ENCODE measurements at places on chromosomes 2 and 18.

- DNase-seq, result no peak
Measured at GRCh38 chr2:191580581-191580980, 97.4 kb upstream of the NABP1 start.

DNA sequence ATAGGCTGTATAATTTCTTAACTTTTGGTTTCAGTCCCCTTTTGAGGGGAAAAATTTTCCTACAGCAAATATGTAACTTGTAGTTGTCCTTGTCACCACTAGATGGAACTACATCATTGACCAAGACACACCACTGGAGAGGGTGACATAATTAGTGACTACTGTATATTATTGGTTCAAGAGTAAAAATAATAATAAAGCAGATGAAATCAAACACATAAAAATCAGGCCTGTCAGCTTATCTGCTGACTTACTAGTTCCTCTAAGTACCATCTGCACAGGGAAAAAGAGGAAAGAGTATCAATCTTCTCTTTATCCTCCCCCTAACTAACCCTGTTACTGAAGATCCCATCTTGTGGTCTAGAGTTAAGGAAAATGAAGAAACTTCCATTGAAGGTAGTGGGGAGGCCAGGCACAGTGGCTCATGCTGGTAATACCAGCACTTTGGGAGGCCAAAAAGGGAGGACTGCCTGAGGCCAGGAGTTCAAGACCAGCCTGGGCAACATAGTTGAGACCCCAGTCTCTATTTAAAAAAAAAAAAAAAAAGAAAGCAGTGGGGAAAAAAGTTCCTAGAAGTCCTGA lies 29.6 kb upstream of the ENOSF1 start:
- no peak for DNase-seq

- DNase-seq, result no peak
Measured at GRCh38 chr18:22567794-22568193, 150.1 kb upstream of the CTAGE1 start.

- no peak for DNase-seq
Measured at GRCh38 chr2:3139906-3140305, 237.7 kb downstream of the EIPR1 start.

DNA sequence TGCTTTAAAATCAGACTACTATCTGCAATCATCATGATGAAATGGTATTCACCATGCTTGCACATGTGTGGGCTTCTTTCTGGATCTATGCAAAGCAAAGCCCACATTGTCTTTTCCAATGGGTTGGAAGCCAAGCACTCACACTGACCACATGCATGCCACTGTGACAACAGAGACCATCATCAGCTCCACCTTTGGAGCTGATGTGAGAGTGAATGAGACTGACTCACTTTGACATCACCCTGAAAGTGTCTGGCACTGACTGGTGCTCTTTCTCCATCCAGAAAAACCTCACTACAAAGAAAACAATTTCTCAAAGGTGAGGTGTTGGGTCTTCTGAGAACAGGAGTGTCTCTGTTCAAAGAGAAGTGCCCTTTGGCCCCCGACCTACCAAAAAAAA lies 4.7 kb downstream of the MYO5B start:
- no peak for DNase-seq

DNA sequence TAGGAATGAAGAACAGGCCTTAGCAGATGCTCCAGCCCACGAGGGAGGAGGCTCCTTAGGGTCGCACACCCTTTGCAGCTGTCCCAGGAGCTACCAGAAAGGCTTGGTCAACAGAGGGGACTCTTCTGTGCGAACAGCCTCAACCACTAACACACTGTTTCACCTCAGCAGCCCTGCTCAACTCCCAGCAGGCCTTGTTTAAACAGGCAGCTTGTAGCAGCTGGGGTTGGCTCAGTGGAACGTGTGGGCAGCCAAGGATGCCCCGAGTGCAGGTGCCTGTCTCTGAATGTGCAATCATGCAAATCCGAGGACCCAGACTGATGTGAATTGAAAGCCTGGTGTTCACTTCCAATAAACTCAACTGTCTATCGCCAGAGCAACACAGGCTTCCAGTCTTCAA lies 88.7 kb upstream of the CXCR4 start:
- no peak for DNase-seq

DNA sequence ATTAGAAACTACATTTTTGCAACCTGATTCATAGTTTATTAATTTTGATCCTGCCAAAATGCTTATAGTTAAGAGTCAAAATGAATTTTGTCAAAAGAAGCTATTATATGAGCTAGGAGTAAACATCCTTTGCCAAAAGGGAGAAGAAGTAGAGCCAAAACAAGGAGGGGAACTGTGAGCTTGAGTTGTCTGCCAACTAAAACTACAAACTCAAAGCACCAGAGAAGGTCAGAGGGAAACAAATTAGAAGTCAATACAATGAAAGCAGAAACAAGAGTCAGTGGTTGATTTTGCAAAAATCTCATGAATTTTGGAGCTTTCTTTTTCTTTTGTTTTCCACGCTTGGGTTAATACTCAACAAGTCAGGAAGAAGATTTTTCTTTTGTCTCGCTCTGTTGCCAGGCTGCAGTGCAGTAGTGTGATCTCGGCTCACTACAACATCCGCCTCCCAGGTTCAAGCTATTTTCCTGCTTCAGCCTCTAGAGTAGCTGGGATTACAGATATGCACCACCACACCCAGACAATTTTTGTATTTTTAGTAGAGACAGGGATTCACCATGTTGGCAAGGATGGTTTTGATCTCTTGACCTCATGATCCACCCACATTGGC lies 508.5 kb downstream of the RIT2 start:
- no peak for DNase-seq

DNA sequence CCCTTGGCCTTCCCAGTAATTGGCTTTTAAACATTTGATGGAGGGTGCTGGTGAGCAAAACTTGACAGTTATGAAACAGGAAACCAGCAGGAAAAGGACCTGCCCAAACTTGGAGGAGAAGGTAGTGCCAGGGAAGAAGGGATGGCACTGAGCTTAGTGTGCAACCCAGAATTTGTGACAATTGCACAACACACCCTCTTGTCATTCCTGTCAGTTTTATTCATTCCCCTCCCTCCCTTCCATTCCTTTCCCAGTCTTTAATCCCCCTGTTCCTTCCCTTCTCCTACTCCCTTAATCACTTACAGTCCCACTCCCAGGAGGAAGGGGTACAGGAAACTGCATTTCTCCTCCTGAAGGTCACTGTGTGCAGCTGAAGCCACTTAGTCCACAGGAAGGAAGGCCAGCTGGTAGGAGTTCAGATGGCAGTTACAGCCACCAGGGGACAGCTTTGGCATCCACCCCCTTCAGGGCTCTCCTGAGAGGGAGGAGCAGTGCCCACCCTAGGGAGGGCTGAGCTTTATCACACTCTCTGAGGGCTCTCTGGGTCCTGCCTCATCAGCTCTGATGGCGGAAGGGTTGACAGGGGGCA lies 24.0 kb upstream of the SIGLEC15 start:
- no peak for DNase-seq

DNA sequence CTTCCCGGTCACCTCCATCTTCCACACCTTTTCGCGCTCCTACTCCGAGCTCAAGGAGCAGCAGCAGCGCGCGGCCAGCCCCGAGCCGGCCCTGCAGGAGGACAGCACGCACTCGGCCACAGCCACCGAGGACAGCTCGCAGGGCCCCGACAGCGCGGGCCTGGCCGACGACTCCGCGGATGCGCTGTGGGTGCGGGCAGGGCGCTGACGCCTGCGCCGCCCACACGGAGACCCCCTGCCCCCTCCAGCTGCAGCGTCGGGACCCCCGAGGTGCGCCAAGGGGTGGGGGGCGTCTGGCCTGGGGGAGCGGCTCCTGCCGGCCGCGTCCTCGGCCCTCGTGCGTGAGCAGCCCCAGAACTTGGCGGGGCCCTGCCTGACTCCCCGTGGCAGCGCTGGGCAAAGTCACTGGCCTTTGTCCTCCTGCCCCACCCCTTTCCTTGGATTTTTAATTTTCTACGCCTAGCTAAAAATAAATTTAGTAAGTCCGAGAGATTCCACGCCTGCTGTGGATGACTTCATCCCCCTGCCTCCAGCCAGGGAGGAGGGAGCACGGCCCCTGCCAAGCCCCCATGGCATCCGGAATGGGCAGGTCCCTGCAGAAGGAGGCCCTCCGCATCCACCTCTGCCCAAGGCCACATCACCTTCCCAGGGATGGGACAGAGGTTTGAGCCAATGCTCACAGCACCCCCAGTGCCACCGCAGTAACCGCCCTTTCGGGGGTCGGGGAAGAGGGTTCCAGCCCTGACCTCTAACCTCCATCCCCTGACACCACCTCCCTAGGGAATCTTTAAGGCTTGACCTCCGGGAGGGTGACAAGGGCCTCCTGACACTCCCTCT lies 51.6 kb downstream of the SLC66A2 start:
- DNase-seq, result no peak

DNA sequence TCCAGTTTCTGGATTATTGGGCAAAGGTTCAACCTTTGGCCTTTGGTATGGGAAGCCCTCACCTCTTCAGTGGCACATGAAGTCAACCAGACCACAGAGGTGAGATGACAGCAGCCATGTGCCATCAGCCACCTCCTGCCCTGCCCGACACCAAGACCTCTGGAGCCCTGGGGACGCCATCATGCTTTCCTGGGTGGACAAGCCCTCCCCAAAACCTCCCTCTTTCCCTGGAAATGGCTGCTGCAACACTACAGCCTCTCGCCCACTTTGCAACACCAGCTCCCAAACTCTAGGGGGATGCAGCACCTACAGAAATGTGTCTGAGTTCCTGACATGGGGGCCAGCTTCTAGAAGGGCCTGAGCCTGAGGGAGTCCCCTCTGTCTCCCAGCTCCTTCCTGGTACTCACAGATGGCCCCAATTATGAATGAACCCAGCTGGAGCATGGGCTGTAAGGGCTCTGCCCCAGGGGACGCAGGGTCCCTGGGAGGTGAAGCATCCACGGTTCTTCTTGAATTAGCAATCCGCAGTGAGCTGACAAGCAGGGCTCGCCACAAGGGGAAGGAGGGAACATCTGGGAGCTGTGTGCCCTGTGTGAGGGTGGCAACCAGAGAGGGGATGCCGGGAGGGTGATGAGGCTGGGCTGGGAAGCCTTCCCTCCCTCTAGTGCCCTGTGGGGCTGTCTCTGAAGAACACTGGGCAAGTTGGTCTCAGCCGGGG lies 268.5 kb upstream of the HDAC4 start:
- no peak for DNase-seq

DNA sequence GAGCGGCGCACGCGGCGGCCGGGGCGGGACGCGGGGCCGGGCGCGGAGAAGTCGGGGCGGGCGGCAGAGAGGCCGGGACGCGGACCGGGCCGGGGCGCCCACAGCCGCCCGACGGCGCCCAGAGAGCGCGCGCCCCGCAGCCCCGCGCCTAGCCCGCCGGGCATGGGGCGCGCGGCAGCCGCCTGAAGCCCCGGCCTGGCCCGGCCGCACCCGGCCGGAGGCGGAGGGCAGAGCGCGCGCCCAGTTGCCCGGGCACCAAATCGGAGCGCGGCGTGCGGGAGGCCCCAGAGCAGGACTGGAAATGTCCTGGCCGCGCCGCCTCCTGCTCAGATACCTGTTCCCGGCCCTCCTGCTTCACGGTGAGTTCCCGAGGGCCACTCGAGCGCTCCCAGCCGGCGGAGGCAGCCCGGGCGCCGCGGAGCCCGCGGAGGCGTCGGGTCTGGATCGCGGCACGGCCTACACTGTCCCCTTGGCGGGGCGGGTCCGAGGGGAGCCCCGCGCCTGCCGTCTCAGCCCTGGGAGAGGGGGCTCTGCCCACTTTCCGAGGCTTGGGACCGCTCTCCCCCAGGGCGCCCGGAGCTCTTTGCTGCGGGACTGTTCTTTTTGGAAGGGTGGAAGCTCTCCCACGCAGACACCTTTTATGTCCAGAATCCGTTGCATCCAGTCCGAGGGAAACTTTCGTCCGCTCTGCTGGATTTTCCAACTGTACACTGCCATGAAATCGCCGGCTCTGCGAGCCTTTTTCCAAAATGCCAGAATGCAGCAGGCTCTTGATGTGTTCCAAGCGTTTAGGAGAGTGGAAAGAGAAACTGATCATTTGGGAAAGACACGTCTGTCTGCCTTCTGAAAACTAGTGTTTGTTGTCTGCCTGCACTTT lies 484 bp downstream of the APCDD1 start:
- no peak for DNase-seq

- no peak for DNase-seq
Measured at GRCh38 chr2:225022188-225022587, 20.1 kb downstream of the DOCK10 start.

- no peak for DNase-seq
Measured at GRCh38 chr2:146481629-146482028, 1363.2 kb upstream of the ACVR2A start.

DNA sequence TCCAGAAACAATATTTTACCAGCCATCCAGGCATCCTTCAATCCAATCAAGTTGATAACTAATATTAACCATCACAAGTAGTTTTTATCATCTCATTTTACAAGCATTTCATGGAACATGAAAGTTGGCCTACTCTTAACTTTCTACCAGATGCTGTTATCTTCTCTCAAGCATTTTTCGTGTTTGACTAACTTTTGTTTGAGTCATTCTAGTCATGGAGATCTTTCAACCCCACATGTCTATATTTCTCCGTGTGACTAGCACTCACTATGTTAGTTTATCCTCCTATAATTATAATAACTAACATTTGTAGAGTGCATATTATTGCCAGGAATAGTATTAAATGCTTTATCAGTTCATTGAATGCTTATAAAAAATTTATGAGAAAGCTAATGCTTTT lies 307.0 kb upstream of the CWC22 start:
- DNase-seq, result no peak

DNA sequence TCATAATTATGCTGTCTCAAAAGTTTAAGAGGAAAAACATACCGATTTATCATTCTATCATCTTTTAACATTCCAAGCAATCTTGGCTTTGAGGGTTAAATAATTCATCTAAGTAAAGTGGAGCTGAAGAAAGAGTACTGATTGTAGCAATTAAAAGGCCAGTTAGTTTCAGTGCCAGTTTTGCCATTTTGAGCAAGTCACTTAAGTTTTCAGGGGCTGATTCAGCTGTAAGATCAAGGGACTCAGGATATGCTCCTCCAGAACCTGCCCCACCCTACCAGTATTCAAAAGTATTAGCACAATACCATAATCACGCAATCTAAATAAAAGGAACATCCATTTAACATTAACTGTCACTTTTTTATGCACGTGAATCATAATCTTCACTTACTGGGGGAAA lies 1.9 kb downstream of the SS18 start:
- DNase-seq, result no peak

DNA sequence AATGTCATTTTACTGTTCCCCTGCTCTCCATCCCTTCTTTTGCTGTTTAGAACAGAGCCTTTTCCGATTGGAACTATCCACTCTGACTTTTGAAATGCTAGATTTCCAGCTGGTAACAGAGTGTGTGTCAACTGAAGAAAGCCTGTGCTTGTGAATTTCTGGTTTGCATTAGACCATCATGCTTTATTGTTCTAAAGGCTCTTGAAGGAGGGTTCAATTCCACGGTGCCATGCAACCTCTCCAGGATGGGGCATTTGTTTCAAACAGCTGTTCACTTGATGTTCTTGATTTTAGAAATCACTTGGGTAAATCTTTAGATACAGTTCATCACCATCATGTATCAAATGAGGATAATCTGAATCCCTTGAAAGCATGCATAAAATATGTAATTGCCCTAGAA lies 156.7 kb downstream of the QPCT start:
- DNase-seq, result no peak

DNA sequence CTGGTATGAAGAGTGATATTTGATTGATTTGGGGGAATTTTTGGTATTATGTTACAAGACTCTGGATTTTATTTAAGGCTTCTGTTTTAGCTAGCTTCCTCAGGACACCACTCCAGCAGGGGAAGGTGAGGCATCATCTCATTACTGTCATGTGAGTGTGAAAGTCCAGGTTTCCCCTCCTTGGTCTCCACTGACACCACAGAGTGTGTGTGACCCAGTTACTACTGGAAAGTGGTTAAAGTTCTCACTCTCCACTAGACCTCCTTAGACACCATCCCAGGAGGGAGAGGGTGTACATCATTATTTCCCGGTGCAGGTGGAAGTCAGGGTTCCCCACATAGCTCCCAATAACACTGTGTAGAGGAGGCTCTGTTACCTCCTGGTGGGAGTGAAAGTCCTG lies 35.8 kb upstream of the EPG5 start:
- DNase-seq, result no peak

Data from activated T-helper 1 cell treated with Interleukin-2 at 50 U/mL for 16 hours (primary cell).